ENCODE measurements at places on chromosomes 1 and 21.

DNA sequence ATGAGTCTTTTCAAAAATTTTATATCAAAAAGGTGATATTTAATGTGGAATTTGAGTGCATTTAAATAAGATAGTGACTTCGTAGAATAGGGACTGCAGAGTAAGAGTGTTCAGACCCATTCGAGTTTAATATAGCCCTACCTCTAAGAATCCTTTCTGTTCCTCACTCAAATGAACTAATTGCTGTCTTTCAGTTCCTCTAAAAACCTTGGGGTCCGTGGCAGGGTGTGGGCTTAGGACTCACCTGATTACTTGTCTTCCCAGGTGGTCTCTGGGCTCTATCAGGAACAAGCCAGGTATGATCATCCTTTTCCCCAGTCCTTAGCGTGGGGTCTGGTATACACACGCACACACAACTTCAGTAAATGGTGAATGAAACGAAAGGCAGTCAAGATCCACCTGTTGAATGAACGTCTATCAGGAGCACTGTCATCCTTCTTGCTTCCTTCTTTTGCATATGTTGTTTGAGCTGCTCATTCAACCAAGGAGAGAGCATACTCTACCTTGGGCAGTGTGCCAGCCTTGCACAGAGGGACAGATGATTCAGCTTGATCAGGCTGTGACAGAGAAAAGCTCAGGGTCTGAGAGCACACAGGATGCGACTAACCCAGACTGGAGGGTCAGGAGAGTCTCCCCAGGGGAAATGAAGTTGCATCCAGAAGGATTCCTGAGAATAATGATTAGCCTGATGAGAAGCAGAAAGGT, 1.2 kb upstream of the RNF11 start:
- DNase-seq, result peak; percentile 41

GRCh38 chr1:241638099-241638682, 2.0 kb downstream of the CHML start:
- no peak for DNase-seq

DNA sequence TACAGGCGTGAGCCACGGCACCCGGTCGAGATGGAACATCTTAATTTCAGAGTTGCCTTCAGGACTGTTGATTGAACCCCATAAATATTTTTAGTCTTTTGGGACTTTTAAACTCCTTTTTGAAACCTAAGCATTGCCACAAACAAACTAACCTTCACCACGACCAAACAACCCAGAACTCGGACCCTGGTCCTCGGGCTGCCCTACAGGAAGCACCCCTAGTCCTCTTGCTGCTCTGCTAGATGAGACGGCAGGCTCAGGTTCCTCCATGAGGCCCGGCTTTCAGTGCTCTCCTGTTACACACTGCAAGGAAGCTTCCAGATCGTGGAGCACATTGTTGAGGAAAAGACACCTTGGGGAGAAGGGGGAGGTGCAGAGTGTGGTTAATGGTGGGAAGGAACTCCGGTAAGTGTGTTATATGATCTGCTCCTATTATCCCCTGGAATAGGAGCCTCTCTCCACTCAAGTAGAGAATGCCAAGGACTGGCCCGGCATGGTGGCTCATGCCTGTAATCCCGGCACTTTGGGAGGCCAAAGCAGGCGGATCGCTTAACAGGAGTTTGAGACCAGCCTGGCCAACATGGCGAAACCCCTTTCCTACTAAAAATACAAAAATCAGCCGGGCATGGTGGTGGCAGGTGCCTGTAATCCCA, 5.7 kb downstream of the EPHX1 start:
- no peak for DNase-seq

- no peak for DNase-seq
Measured at GRCh38 chr1:70627910-70628309, 216.8 kb downstream of the CTH start.

- no peak for DNase-seq
Measured at GRCh38 chr21:34029743-34030528, 43.4 kb upstream of the MRPS6 start.

DNA sequence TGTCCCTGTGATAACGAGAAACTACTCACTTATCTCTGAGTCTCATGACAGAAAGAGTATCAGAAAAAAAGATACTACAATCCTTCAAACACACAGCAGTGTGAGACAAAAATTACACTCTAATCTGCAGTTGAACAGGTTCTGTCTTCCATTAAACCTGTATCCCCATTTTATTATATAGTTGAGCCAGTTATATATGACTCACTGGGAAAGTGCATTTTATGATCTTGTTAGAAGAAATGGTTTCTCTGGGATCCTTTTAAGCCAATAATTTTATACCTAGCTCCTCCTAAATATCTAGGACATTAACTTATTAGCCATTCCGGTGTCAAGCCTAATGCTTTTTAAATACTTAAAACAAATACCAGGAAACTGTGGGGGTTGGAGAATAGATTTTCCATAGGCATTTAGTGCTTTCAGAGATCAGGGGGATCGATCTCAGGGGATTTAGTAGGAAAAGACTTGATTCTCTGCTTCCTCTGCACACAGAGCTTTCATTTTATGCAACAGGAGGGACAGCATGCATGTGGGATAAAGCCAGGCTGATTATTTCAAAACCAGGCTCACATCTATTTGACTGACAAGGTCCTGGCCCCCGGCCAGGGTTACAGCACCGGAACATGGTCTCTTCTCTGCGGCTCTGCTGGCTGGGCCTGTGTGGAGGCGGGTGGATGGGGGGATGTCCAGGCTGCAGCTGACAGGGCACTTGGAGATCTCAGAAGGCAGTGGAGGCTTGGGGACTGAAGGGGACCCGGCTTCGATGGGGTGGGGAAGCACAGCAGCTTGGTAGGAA, 310.6 kb downstream of the DISC1 start:
- no peak for DNase-seq

- DNase-seq, result no peak
Measured at GRCh38 chr1:64484651-64485050, 14.7 kb downstream of the CACHD1 start.

DNA sequence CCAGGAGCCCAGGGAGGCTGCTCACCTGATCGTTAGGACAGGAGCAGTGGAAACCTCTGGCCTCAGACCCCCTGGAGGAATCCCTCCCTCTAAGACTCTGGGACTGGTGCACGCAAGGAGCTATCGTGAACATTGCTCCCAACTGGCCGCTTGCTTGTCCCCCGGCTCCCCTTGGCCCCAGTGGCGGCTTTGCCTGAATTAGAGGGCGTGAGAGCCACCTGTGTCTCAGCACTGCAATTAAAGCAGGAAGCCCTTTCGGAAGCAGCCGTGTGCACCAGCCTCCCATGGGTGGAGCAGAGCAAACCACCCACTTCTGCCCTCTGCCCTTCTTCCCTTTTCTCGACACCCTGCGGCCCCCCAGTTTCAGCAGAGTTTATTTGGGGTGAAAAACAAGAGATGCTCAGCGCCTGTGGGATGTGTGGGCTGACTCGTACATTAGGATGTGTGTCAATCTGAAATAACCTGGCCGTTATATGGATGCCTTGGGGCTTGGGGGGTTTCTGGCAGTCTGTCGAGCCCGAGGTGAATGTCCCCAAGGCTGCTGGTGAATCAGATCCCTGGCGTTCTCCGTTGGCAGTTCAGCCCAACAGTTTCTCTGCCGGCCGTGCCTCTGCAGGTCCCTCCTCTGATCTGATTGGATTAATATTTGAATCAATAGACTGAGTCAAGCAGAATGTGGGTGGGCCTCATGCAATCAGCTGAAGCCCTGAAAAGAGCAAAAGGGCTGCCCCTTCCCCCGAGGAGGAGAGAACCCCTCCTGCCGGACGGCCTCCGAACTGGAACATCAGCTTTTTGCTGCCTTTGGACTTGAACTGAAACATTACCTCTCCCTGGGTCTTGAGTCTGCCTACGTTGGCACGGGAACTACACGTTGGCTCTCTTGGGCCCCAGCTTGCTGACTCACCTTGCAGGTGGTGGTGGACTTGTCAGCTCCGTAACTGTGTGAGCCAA, 7.3 kb upstream of the UMODL1 start:
- no peak for DNase-seq

GRCh38 chr1:117890452-117890851, 39.0 kb downstream of the GDAP2 start:
- DNase-seq, result no peak

GRCh38 chr1:118290046-118290445, 105.0 kb upstream of the SPAG17 start:
- DNase-seq, result no peak

- no peak for DNase-seq
Measured at GRCh38 chr1:15709226-15709625, 25.1 kb downstream of the PLEKHM2 start.

DNA sequence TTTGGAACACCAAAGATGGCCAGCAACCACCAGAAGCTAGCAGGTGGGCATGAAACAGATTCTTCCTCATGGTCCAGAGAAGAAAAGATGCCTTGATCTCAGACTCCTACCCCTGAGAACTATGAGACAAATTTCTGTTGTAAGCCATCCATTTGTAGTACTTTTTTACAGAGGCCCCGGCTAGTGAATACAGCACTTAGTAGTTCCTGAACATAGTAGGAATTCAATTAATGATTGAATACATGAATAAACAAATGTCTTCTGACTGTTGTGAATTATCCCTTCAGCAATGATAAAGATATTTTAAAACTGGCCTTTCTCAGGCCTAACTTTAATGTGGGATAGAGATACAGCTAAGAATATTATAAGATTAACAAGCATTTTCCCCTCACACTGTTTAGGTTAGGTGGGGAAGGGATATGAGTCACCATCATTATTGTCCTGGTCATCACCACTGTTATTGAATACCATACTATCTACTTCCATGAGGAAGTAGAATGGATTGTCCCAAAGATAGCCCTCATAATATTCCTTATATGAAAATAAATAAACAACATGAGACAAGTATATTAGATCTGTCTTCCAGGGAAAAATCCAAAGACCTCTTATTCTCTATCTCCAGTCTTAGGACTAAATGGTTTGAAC, 51.4 kb downstream of the ADCY10 start:
- DNase-seq, result no peak

DNA sequence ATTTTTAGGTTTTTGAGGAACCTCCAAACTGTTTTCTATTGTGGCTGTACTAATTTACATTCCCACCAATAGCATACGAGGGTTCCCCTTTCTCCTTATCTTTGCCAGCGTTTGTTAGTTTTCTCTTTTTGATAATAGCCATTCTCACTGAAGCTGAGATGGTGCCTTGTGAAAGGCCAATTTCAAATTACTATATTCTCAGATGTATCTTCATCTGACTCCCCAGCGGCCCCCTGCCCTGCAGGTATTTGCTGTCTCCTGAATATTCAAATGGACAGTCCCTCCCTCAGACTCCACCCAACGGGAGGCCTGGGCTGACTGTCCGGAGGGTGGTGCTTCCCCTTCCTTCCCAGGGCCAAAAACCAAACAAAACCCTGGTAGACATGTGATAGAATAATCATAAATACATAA, 33.5 kb upstream of the TARBP1 start:
- DNase-seq, result no peak

GRCh38 chr21:27825035-27825434, 858.1 kb upstream of the ADAMTS5 start:
- no peak for DNase-seq

- DNase-seq, result no peak
Measured at GRCh38 chr1:165222580-165222979, 133.9 kb downstream of the LMX1A start.

- DNase-seq, result no peak
Measured at GRCh38 chr1:14969006-14969405, 184.5 kb upstream of the TMEM51 start.

DNA sequence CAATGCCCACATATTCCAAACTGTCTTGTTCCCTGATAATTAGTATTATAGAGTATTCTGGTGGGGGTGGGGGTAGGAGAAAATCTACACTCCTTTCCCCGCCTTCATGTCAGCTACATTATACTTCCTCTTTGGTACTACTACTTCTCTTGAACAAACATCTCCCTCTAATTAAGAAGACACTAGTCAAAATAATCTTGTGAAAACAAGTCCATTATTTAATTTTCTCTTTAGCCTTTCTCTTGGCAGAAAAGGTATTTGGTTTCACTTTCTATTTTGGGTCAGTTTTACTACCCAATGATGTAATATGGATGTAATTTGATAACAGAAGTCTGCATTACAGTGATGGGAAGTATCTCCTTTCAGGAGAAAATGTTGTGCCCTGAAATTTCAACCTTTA, 22.5 kb downstream of the NTMT2 start:
- no peak for DNase-seq

GRCh38 chr1:119046429-119046784, 58.3 kb upstream of the TBX15 start:
- no peak for DNase-seq

GRCh38 chr1:154967331-154967950, 3.1 kb downstream of the SHC1 start:
- DNase-seq, result no peak

DNA sequence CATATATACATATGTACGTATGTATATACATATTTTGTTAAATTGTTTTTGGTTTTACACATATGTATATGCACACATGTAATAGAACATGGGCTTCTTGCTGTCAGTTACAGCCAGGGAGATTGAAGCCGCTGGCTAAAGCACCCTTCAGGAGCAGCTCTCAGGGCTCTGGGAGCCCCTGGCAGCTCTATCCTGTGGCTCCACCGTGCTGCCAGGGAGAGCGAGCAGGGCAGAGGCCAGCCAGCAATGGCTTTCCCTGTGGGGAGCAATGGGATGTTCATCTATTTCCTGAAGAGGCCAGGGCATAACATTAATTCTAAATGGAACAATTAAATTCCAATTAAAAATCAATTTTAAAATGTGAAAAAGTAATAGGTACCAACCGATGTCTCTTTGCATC, 102.9 kb downstream of the PSMG1 start:
- no peak for DNase-seq

GRCh38 chr1:191959856-191960255, 198.4 kb upstream of the RGS18 start:
- no peak for DNase-seq

DNA sequence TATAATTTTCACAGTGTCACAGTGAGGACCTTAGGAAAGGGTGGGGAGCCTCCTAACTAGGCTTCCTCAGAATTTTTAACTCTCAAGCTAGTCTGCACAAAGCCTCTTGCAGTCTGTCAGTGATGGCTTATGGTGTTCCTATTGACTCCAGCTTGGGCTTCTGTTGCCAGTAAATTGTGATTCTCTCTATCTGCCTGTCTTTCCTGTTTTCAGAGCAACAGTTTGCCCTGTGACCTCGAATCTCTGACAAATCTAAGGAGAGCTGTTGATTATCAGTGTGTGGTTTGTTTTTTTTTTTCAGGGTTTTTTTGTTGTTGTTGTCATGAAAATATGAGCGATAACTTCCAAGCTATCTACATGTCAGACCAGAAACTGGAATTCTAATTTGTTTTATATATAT, 423.2 kb upstream of the B3GALT2 start:
- DNase-seq, result no peak

- DNase-seq, result no peak
Measured at GRCh38 chr1:156801409-156802121, 15.1 kb downstream of the SH2D2A start.

DNA sequence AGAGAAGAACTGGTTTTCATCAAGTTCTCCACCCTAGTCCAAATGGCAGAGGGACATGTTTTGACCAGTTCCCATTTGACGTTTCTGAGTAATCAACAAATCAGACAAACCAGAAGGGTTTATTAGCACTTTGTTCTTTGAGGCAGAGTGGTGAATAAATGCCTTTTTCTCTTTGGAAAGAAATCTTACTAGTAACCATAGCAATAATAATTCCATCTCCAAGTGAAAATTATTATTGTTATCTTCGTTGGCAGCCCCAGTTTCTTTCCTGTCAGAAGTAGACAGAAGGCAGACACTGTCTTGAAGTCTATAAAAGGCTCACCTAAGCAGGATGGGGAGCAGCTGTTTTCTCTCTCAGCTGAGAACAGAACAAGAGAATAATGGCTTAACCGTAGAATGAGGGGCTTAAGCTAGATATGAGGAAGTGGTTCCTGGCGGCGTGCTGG, 391.6 kb downstream of the PBX1 start:
- DNase-seq, result no peak

GRCh38 chr1:203273206-203273868, 32.0 kb upstream of the BTG2 start:
- peak; percentile 55 for DNase-seq
